Activated T-cell treated with anti-CD3 and anti-CD28 coated beads for 24 hours (primary cell): ENCODE measurements at places on chromosomes 13 and 19.
A peak's percentile ranks its signal among the peaks of the same experiment; 100 is the strongest.

GRCh38 chr13:73090116-73090822 is 31.5 kb downstream of the KLF5 start:
- no peak for DNase-seq

GRCh38 chr19:55198651-55199050 is 10.7 kb downstream of the PTPRH start:
- DNase-seq, result no peak

DNA sequence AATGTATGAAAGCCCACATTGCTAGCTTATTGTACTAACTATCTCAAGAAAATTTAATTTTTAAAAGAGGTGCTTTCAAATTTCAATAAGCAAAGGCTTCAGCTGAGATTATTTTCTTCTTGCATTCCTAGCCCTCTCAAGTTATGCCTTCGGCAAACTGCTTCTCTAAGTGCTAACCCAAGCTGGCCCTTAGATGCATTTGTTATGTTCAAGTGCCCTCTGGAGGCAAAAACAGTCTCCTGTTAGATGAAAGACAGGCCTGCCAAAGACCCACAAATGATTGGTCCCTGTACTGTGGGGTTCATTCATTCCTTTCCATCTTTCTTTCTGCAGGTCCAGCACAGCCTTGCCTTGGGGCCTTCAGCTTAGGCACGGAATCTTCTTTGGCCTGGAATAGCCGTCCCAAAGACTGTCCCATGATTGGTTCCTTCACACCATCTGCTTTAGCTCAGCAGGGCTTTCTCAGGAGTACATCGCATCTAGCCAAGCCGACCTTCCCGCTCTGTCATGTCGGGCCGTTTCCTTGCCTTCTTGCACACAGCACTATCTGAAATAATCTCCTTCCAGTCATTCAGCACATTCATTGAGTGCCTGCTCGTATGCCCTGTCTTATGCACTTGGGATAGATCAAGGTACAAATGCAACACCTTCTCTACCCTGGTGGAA is 26.4 kb upstream of the TPTE2 start:
- peak; percentile 21 for DNase-seq

DNA sequence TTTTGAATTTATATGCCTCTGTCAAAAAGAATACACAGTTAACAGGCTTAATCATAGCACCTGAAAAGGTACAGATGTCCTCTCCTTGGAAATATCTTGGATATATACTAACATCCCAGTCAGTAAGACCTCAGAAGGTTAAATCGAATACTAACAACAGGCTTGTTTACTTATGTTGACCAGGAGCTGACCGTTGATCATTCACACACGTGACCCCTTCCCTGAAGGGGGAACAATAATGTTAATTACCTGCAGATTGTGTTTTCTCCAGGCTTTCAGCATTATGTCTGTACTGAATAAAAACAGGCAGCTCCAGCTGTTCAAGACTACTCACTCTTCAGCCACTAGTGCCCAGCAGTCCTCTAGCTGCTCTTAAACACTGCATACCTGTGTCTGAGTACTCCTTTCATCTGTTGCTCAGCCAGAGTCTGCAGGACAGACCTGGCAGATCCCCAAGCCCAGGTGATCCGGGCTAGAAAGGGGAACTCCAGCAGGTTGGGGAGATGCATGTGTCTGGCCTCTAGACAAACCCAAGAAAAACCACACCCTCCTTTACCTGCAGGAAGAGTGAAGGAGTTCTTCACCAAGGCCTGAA is 163.9 kb downstream of the RNF17 start:
- DNase-seq, result no peak

GRCh38 chr19:47095476-47096099 is 18.0 kb downstream of the ZC3H4 start:
- DNase-seq, result no peak

DNA sequence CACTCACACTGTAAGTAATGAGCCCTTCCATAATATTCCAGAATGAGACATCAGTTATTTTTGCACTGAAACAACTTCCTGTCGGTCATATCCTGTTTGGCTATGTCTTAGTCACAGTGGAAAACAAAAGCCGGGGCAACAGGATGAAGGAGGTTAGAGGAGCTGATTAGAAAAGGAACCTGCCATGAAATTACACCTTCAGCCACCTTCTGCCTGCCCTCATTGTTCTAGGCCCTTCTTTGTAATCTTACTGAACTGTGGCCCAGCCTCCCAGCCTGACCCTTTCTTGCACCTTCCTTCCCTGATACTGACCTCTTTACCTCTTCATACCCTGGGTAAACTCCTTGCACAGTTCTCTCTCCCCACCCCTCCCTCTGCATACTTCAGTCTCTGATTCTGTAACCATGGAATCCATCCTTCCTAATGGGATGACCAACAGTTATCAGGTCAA is 67.3 kb downstream of the DOCK9 start:
- DNase-seq, result peak; percentile 18

DNA sequence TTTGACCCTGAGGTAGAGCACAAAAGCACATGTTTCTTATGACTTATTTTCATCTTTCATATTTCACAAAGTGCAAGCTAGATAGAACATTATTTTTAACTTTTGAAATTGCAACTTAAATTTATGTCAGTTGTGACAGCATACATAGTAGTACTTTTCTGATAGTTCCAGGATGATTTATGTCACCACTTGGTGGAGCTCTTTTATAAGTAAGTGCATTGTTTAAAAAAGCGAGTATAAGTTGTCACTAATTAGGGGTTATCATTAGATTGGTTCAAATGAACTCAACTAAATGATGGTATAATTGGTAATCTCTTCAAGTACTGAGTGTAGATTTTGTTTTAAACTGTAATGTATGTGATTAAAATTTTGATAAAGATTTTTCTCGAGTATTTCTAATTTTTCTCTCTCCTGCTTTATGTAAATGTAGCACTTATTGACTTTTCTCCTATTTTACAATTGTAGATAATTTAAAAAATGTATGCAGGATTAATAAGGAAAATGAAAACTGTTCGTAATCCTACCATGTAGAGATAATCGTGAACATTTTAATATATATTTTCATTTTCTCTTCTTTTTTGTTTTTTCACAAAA is 31.1 kb downstream of the RB1 start:
- no peak for DNase-seq

DNA sequence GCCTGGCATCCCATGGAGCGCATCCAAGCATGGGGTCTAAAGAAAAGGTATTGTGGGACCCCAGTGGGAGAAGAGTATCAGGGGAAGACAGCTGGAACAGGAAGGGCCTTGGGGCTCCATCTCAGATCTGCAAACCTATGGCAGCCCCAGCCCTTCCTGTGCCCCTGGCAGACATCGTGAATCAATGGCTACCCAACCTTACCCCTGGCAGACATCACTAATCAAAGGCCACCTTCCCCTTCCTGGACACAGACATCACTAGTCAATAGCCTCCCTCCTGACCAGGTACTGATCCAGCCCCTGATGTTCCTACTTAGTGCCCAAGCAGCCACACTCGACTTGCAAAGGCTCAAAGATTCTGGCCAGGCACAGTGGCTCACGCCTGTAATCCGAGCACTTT is 15.8 kb downstream of the F2RL3 start:
- DNase-seq, result no peak

GRCh38 chr19:17553256-17553655 is 2.2 kb upstream of the COLGALT1 start:
- no peak for DNase-seq

DNA sequence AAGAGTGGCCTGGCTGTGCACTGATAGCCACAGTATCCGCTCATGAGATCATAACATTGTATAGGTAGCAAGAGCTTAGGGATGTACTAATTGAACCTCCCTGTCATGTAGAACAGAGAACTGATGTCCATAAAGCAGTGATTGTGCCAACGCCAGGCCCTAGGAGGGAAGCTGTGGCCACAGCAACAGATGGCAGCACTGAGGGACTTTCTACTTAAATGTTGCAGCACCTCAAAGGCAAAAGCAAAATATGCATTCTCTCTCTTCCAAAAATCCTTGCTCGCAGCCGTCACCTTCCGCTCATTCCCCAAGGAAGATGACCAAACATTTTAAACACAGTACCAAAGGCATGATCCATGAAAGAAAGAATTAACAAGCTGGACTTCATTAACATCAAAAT is 32.3 kb downstream of the COL4A1 start:
- DNase-seq, result no peak

DNA sequence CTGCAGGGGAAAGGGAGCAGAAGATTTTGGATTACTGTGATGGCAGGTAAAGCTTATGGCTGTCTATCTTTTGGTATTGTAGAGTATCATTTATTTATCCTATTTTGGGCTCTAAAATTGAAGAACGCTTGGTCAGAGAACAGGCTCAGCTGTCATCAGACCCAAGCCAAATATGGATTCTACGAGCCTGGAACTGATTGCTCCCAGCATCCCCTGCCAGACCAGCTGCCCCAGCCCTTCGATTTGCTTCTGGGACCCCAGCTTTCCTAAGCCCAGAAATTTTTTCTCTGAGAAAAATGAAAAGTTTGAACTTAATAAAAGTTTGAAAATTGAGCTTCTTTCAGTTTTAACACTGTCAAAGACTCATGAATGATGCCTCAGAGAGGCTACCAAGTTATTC is 472.8 kb downstream of the DACH1 start:
- DNase-seq, result no peak

- DNase-seq, result no peak
Observed at GRCh38 chr19:16067205-16067938, 8.9 kb upstream of the TPM4 start.

GRCh38 chr19:50897612-50898011 is 13.6 kb downstream of the KLK4 start:
- DNase-seq, result no peak

DNA sequence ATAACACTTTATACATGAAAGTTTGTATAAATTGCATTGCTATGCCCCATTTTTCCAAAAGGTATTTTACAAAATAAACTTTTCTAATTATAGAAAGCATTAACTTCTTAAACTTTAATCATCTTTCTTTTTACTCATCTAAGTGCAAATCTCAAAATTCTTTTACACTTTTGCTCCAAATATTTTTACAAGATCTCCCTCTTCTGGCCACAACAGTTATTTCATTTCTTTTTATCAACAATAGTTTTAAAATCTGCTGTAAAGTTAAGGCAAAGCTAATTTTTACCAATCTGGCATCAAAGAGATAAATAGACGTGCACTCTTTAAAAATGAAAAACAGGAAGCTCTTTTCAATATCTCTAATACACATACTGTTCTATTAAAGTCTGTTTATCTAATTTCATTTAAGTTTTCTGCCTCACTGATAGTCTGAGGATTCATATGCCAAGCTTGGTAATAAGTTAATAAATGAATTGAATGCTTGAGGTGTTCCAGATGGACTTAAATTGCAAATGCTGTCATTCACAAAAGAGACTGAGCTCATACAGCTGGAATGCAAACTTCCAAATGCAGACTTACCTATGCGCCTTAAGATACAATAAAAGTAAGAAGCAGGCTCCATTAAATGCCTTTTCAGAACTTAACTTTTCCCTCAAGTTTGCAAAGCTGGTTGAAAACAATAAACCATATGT is 583.0 kb upstream of the ATXN8OS start:
- DNase-seq, result no peak

DNA sequence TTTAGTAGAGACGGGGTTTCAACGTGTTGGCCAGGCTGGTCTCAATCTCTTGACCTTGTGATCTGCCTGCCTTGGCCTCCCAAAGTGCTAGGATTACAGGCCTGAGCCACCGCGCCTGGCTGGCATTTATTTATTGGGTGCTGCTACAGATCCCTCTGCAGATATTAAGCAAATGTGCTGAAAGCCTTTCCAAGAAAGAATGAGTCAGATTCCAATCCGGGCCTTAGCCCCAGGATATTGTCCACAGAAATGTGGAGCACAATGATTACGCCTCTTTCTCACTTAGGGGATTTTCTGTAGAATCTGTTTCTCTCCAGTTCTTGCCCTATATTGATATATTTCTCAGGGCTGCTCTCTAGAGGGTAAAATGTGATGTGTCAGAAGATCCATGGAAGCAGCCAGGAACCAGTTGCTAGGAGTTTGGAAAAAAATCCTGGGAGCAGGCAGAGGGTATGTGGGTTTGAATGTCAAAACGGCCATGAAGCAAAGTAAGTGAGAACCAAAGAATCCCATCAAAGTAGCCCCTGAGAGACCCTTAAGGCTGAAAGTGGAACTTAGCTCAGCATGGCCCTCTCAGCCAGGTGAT is 24.8 kb upstream of the IGFL4 start:
- DNase-seq, result no peak

- no peak for DNase-seq
Observed at GRCh38 chr13:112171570-112171965, 104.6 kb downstream of the SOX1 start.

DNA sequence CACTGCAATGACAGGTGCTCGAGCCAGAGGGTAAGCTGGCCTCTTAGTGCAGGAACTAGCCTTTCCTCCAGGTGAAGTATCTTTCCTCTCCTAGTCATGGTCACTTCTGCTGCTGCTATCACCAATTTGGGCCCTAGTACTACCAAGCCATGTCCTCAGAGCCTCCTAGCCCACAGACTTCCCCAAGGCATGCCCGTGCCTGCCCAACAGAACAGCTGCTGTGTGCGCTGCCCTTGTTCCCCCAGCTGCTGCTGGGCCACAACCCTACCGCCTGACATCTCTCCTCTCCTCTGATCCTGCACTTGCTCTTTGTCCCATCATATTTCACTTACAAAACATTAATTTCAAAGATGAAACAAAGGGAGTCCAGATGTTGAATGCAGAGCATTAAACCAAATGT is 168.5 kb upstream of the FREM2 start:
- DNase-seq, result no peak

- DNase-seq, result peak; percentile 45
Observed at GRCh38 chr13:27826379-27827353, 34.4 kb downstream of the GSX1 start.

GRCh38 chr13:51971520-51972426 is 39.5 kb downstream of the ATP7B start:
- DNase-seq, result no peak

GRCh38 chr13:113948034-113948742 is 25.7 kb downstream of the C13orf46 start:
- DNase-seq, result no peak

DNA sequence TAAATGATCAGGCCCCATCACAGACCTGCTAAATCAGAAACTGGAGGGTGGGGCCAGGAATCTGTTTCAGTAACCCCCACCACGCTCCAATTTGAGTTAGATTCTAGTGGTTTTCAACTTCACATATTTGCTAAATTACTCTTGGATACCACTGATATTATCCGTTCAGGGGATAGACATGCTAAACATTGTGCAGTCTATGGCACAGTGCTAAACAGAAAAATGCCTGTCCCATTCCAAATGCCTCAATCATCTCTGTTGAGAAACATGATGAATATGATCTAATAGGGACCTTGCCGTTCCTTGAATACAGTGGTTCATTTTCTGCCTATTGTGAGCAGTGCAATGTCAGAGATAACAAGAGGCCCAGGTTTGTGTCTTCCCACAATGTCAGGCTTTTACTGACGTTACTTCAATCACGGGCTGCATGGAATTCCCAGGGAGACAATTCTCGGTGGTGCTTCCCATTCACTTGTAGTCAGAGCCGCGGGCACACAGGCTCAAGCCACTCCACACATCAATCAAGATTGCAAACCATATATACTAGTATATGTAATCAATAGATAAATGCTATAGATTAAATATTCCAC is 52.7 kb downstream of the MYO16 start:
- DNase-seq, result no peak

GRCh38 chr13:43123856-43124255 is 100.5 kb downstream of the DNAJC15 start:
- no peak for DNase-seq
